ENCODE measurements at places on chromosomes 2 and 18.

DNA sequence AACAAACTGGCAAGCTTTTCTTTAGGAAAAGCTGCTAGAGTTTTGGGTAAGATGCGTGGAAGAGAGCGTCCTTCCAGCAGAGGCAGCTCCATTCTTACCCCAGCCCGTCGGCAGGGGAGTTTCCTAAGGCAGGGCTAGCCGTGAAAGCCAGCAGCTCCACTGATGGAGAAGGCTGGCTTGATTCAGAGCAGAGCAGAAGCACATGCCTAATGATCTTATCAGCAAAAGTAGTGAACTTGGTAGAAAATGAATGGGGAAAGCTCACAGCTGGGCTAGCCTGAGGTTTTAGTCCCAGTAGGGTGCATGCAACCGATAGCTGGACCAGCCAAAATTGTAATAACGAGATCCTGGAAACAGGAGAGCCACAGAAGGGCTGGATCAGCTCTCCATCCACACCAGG is 20.8 kb downstream of the LAMA1 start:
- no peak for DNase-seq

GRCh38 chr2:123737371-123737770 is 287.7 kb upstream of the CNTNAP5 start:
- no peak for DNase-seq

- DNase-seq, result no peak
Observed at GRCh38 chr18:7457262-7457661, 109.9 kb upstream of the PTPRM start.

DNA sequence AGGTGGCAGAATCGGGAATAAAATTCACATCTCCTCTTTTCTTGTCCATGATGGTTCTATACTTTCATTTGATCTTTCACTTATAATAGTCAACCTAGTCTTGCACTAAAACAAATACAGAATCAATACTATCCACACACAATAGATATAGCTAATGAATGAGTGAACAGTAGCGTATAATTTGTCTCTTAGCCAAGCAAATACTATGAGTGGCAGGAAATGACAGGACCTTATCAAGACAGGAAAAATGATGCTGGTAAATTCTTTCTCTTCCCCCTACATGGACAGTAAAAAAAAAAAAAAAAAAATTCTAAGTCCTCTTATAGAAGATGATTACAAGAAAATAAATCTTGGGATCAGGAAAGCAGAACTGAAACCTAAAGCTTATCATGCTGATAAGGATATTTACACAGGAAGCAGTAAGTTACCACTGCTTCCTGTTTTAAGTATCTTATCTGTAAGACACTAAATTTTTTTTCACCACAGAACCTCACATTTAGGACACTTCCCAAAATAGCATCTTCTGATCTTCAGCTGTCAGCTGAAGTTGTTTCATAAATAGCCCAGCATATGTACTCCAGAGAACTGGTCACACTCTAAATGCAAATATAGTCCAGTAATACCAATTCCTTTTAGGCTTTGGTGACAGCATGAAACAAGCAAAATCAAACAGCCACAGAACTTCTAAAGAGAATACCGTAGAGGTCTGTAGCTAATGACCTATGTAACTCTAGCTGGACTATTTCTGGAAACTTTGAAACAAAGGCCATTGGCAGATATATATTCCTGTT is 27.0 kb downstream of the IRS1 start:
- DNase-seq, result no peak

- DNase-seq, result no peak
Observed at GRCh38 chr2:33221046-33221784, 255.2 kb upstream of the RASGRP3 start.

GRCh38 chr2:230268606-230269243 is 43.2 kb downstream of the SP140 start:
- no peak for DNase-seq

DNA sequence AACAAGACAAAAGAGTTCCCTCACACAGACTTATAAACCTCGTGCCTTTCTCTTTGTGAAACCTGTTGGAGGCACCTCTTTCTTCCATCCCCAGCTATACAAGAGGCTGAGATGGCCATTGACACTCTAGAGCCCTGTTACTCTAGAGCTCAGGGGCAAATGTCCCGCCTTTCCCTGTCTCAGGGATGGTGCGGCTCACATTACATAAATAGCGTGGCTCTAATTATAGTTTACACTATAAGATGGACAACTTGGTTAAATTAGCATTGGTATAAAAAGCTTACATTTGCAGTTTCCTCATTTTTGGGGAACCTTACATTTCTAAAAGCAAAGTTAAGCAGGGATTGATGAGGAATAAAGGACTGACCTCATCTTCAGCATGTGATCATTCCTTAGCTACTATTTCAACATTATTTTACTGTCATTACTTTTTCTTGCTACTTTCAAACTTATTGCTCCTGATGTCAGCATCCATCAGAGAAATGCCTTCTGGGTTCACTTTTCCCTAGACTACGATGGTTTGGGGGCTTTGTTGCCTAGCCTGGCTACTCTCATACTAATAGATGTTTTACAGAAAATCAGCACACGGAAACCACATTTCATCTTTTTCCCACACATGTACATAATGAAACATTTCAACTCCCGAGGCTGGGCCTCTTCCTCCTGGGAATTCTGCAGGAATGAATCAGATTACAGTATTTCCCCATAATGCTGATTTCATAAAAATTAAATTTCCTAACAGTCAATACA is 40.4 kb downstream of the FTCDNL1 start:
- DNase-seq, result no peak

DNA sequence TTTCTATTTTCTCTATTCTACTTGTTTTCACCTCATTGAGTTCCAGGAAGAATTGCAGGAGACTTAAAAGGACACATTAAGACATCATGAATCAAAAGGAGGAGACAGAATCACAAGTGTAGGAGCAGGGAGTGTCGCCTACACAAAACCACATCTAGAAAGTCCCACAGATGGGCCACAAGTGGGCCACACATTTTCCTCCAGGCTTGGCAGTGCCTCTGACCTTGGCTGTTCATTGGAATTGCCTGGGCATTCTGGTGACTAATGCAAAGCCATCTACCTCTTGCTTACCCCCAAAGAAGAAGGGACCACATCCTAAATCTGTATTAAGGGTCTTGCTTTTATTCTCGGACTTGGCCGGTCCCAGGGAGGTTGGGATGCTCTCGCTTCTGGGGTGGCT is 103.6 kb downstream of the KLHL29 start:
- DNase-seq, result no peak

- no peak for DNase-seq
Observed at GRCh38 chr2:3079959-3080948, 297.4 kb downstream of the EIPR1 start.
